ENCODE measurements at places on chromosomes 11 and 22.

GRCh38 chr11:113974741-113975470, at the start of gene HTR3A:
Gene HTR3A (plus strand): TSS chr11:113975108. CDS start chr11:113975326, 218 bp downstream.
- no peak for DNase-seq

DNA sequence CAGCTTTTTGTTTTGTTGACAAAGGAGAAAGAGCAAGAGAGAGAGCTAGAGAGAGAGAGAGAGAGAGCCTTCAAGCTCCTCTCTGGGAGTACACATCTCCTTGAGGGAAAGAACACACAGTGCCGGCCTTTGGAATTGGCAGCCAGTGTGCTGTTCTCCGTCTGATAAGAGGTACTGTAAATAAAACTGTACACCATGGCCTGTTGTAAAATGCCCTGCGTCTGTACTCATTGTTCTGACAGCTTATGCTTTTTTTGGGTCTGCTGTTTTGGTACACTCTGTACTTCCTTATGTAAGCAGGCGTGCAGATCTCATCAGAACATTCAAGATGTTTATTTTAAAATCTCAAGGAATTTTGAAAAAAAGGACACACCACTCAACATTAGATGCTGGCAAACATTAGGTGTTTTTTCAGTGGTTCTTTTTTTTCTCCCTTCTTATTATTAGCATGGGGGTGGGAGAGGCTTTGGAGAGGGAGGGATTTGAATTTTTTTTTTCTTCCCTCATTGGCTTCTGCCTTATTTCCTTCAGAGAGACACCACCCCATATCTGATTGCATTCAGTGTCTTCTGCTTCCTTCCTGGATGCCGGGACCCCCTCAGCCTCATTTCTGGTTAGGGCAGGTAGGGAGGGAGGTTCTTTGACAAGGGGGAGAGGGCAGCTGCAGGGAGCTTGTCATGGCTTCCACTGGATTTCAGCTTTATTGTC, 116.8 kb upstream of the NNMT start:
- no peak for DNase-seq

- no peak for DNase-seq
These were observed 90.8 kb upstream of the TMEM45B start for GRCh38 chr11:129724866-129725265.

DNA sequence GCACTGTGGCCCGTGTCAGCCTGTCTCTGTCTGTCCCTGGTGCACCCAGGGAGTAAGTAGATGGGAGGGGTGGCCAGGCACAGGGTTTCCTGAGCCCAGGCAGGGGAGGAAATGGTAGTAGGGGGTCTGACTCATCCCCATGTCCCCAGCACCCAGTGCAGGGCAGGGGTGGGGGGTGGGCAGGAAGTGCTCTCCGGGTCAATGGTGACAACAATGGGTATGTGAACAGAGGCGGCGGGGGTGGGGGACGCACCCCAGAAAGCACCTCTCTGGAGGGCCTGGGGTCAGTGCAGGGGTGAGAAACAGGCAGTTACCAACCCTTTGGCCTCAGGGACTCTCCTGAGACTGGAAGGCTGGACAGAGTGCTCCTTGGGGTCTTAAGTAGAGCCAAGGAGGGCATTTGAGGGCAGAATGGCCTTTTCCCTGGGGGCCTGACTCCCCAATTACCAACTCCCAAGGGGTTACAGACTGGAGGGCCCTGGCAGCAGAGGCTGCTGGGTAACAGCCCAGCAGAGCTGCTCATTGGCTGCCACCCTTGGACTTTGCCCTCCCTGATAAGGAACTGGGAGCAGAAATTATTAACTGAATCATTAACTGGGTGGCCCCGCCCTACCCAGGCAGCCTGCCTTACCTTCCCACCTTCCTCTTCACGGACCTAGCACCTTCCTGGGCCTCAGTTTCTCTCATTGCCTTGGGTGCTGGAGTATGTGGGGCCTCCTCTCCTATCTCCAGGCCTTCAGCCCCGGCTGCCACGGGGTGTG, 4.2 kb downstream of the MYRF start:
- DNase-seq = no peak

DNA sequence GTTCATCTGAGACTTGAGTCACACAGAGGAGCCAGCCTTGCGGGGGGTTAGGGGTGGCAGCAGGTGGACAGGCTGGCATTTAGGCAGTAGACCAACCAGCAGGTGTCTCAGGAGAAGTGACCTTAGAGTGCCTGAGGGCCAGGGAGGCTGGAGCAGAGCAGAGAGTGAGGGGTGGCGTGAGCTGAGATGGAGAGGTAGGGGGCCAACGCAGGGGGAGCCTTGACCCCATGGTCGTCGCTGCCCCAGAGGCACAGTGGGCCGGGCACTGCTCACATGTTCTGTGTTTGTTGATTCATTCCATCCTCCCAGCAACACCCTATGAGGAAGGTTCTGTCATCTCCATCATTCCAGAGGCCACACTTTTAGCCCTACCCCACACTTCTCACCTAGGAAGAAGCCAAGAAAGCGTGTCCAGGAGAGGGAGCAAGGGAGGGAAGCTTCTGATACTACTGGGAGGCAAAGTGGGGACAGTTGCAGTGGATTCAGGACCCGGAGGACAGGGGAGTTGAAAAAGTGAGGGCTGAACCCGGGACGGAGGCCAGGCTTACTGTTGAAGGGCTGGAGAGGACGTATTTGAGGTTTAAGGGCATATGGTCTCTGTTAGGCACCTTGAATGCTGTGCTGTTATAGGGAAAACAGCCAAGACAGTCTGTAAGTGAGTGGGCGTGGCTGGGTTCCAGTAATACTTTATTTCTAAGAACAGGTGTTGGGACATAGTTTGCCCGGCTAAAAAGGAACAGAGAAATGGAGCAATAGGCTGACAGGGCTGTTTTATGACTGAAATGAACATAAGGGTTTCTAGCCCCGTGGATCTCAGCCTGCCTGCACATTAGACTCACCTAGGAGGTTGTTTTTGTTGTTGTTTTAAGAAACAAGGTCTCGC, 7.3 kb downstream of the SART1 start:
- DNase-seq = no peak

- DNase-seq = no peak
These were observed 44.9 kb downstream of the MACROD1 start for GRCh38 chr11:64120951-64121569.

- DNase-seq = no peak
These were observed 20.1 kb upstream of the CARS1 start for GRCh38 chr11:3077189-3077836.

DNA sequence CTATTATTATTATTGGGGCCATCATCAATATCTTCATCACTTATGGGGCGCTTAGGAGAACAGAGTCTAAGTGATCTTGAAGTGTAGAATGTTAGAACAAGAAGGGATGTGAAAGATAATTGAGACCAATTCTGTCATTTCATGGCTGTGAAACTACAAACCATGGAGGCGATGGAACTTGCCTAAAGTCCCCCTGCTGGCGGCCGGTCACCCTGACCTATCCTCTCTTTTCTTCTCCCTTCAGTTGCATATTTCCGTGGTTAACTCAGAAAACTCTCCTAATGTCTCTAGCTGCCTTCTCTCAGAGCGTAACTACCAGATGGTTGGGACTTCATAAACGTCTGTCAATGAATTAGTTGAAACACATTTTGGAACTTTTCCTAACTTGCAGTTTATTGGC, 6.6 kb upstream of the OR4B1 start:
- no peak for DNase-seq

DNA sequence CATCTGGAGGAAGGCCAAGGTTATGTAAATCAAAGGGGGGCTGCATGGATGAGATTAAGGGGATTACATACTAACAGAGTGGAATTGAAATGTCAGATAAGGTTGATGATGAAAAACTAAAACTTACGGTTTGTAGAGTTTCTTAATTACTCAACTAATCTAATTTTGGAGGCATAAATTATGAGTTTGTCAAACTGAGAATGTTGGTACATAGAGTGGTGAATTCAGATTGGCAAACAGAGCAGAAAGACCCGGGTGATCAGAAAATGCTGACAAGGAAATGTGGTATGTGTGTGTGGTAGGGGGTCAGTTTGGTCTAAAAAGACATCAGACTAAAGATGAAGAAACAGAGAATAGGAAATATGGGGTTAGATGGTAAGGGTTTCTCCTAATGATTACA, 11.0 kb downstream of the MS4A6E start:
- no peak for DNase-seq

GRCh38 chr11:9787981-9788521, 124.2 kb downstream of the SWAP70 start:
- no peak for DNase-seq

DNA sequence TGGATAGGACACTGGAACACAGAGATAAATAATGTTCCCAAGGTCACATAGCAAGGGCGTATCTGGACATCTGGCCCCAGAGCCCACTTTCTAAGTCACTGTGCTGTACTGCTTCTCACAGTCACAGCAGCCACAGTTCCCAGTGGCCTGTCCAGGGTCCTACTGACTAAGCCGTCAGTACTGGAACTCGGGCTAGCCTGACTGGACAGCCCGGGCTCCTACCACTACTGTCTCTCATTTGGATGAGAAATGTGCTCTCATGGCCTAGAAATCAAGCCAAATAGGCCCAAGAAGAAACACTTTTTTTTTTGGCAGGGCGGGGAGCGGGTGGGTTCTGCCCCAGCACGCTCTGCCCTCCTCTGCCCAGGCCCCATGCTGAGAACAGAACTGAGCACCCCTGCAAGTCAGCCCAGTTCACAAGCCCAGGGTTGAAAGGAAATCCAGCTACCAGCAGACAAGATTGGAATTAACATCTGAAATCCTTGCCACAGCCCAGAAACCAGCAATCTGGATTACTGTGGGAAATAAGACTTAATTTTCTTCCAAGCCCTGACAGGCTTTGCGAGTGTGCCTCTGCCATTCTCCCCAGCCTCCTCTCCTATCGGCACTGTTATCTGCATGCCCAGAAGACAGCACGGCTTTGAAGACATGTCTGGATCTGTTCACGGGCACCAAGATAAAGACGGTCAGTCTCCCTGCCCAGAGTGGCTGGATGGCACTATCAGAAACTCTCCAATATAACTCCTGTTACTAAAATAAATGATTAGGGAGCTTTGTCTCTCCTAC, 182.9 kb upstream of the NCAM1 start:
- no peak for DNase-seq

DNA sequence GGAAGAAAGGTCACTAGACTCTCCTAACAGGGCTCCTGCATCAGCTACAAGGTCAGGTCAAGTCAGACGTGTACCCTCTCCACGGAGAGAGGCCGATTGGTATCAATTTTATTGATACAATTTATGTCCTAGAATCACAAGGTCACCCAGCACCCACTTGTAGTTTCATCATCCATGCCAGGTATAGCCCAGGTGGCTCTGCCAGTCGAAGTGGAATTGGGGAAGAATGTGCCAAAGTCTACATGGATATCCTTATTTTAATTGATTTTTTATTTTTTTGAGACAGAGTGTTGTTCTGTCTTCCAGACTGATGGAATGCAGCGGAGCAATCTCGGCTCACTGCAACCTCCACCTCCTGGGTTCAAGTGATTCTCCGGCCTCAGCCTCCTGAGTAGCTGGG, 334.1 kb downstream of the SHANK2 start:
- no peak for DNase-seq

- no peak for DNase-seq
These were observed 110.3 kb downstream of the CADM1 start for GRCh38 chr11:115393950-115394349.

- DNase-seq = no peak
These were observed 9.1 kb upstream of the CTTN start for GRCh38 chr11:70389201-70389600.

DNA sequence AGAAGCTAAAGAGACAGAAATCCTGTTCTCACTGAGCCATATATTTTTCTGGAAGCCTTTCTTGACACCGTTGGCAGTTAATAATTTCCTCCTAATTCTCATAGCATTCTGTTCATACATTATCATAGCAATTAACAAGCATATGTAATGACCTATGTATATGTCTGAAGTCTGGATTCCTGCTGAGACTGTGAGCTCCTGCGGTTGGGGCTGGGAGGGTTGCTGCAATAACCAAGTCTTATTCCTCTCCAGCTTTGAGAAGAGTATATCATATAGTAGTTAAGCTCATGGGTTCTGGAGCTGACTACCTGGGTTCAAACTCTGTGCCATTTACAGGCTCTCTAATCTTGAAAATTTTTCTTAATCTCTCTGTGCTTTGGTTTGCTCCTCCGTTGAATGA, 175.2 kb downstream of the MAML2 start:
- no peak for DNase-seq

DNA sequence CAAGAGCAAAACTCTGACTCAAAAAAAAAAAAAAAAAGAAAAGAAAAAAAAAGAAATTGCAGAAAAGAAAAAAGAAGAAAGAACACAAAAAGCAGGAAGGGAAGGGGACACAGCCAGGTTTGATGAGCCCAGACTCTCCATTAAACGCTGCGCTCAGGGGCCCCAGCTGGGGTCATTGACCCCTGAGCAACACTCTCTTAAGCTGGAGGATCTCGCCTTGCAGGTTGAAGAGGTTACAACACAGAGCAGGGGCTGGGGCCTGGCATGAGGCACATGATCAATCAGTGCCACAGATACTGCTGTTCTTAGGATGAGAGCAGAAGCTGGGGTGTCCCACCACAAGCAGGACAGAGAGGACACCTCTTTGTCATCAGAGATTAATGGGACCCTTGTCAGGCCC, 7.8 kb downstream of the FGF3 start:
- no peak for DNase-seq

DNA sequence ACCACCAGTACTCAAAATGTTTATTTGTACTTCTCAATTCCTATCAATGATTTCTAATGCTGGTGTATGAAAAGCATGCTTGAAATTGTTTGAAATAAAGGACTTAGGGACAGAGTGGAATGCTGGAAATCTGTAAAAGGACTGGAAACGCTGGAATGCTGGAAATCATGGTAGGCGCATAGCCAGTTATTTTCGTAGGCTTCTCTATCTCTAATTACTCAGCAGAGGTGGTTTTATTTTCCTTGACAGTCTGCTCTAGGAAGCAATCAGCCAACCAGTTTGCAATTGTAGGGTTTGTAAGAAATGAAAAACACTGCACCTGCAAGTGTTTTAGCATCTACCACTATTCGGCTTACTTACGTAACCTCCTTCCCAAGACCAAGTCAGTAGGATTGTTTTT, 788 bp downstream of the LIN7C start:
- no peak for DNase-seq

GRCh38 chr11:17591293-17591692, 44.2 kb downstream of the OTOG start:
- DNase-seq = no peak

DNA sequence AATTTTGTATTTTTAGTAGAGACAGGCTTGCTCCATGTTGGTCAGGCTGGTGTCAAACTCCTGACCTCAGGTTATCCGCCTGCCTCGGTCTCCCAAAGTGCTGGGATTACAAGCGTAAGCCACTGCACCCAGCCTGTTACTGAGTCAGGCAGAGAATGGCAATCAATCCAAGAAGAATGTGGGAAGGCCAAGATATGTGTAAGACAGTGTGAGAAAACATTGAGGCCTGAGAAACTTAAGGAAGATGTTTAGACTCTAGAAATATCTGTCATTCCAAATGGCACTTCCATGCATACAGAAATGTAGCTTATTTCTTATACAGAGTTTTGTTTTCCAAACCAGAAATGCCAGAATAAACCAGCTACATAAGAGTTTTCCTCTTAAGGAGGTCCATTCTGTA, 248.5 kb downstream of the ETS1 start:
- DNase-seq = no peak

Data from stimulated activated CD8-positive, alpha-beta memory T cell treated with anti-CD3 and anti-CD28 coated beads, Interleukin-2, amount 100 ng/mL, for 1 hour (primary cell).